ENCODE measurements at places on chromosomes 4 and X. TPM values are rescaled to one million over a fixed set of nuclear protein-coding genes. Genes with fewer than 3 reads are reported as not detected.

The TENM3 gene
- total RNA-seq, result not detected

- no peak for DNase-seq
Measured at GRCh38 chrX:47198026-47198686, 4.5 kb downstream of the UBA1 start.

The IL2RG gene
- total RNA-seq, result 348 TPM

The SPARCL1 gene
- not detected for total RNA-seq

DNA sequence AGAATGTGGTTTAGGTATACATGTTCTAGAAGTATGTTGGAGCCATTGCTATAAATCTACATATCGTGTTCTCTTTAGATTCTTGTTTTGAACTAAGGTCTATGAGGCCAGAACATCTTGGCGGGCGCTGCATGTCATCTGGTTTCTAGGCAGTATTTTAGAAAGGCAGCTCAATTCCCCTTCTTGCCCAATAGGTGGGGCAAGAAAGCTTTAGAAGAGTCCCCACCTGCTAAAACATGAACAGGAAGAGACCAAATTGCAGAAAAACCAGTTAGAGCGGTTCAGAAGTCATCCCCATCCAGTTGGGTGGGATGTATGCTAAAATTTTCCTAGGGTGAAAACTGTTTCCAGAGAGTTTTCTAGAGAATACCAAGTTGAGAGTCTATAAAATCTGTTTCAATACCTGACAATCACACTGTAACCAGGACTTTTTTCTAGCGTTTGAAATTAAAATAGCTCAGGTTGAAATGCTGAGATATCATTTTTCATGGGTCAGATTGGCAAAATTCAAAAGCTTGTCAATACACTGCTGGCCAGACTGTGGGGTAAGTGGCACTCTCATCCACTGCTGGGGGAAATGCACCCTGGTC, 17.5 kb upstream of the SH3KBP1 start:
- DNase-seq, result peak; percentile 32

The CXorf38 gene
- total RNA-seq, result 19.9 TPM

The SLC9B1 gene
- total RNA-seq, result 0.83 TPM

The SLC10A7 gene
- total RNA-seq, result 14.2 TPM

The NPY2R gene
- not detected for total RNA-seq
